ENCODE measurements at places on chromosomes 12 and 14.

DNA sequence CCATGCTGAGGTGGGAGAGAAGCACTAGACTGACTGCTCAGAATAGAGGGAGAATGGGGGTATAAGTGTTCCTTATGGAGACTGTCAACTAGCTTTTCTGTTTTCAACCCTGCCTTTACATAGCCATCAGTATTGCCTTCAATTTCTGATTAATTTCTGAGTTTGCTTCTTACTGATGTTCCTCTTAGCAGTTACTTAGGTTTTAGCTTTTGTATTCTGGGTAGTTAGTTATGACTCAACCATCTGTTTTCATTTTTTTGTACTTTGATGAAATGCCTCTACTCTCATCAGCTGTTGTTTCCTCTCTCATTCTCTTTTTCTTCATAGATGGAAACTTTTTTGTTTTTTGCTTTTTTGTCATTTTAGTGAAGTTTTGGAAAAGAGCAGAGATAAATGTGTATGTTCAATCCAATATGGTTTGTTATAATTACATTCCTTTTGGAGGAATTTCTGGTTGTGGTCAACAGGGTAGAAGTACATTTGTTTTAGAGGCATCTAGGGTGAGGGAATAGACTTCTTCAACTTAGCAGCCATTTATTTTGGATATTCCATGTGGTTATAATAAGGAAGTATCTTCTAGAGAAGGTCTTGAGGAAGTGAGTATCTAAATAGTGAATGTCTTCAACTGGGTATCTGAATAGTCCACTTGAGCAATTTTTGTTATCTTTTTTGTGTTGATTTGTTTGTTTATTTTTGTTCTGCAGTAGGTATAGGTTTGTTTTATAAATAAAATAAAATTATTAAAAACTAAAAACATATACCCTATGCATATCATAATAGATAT, 29.6 kb downstream of the PMCH start:
- DNase-seq = no peak

DNA sequence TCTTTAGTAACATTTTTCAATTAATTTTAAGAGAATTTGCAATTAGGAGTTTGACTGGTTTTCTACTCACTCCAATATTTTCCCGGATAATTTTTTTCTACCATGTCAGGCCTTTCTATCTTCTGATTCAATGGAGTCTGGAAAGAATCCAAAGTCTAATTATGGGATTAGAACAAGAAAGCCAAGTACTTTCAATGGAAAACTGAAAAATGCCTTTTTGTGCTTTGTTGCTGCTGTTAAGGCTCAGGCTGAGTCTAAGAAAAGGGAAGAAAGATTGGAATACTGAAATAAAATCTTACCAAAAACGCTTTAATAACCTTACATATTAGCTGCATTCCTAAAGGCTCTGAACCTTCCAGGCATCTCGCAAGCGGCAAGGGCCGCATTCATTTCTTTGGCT, 24.4 kb upstream of the DHRS4 start:
- no peak for DNase-seq

GRCh38 chr14:76894308-76894707, 68.1 kb downstream of the LRRC74A start:
- DNase-seq = no peak

DNA sequence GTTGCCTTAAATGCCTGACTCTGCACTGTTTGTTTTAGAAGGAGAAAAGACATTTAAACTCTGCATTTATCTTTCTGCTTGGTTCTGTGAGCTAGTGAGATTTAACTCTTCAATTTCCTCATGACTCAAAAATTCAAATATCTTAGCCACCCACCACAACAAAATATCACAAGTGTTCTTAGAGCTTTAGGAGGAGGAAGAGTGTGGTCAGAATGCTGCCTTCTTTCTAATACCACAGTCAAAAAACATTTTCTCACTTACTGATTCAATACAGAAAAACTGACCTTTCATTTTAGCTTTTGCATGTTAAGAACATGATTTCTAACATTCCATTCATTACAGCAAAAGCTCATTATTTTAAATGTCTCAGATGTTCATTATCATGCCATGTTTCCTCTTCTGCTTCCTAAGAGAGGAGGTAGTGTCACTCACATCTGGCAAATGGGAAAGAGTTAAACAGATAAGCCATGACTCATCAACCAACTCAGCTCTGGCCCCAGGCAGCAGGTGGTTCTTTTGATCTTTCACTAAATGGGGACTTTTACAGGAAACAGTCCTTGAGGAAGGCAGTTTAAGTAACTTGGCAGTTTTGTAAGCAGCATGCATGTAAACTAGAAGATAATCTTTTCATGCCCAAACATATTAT, 56.4 kb upstream of the RNU6-8 start:
- no peak for DNase-seq

DNA sequence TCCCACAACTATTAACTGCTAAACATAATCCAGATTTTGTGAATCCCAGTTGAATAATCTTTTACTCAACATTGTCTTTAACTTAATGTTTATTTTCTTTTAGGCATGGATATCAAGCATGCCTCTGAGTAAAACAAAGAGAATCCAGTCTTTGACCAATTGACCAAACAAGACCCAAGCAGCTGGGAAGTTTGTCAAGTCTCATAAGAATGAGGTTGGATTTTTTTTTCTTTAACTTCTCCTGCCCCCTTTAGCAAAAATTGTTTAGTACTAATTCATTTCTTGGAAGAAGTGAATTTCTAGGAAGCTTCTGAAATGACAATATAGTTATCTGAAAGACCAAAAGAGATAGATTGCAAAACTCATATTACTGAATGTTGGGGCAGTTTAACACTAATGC, 89.9 kb downstream of the OTOGL start:
- DNase-seq = no peak

DNA sequence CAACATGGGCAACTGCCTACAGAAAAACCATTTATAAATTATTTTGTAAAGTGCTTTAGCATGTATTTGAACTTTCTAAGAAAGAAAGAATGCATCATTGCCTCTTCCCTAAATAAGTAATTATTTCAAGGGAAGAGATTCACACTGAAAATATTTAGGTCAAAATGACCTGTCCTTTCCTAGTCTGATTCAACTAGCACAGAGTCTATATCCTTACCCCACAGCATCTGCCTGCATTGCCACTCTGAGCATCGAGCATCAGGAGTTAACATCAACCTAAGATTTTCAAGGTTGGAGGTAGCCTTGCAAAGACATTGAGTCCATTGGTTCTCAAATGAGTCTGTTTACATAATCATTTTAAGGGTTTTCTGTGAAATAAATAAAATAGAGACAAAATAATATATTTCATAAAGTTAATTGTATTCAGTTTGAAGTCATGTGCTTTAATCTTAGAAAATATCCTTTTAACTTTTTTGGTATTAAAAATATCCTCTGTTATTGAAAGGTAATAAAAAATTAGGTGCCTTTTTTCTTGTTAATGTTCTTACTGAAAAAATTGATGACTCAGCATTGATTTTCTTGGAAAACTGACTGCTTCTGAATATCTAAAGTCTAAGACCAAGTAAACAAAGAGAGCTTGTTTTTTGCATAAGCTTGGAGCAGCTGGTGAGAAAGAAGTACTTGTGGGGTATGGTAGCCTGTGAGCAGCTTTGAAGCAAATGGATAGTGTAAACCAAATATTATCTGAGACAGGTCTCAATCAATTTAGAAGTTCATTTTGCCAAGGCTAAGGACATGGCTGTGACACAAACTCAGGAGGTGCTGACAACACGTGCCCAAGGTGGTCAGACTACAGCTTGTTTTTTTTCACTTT, 269.0 kb upstream of the CLEC14A start:
- no peak for DNase-seq

DNA sequence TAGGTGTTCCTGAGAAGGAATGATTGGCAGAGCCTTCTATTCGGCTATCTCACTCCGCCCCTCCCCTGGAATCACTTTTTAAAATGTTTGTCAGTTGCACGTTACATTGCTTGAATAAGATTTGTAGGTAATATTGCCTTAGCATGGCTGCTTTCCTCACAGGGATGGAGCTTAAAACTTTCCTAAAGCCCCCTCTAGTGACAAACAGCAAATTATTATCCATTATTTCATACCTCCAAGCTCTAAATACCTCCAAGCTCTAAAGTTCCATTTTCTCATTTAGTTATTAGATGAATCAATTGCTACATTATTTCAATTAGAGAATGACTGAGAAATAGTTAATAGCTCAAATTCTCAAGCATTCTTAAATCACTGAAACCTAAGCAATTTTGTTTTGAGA, 5.1 kb upstream of the SPATA7 start:
- DNase-seq = no peak

DNA sequence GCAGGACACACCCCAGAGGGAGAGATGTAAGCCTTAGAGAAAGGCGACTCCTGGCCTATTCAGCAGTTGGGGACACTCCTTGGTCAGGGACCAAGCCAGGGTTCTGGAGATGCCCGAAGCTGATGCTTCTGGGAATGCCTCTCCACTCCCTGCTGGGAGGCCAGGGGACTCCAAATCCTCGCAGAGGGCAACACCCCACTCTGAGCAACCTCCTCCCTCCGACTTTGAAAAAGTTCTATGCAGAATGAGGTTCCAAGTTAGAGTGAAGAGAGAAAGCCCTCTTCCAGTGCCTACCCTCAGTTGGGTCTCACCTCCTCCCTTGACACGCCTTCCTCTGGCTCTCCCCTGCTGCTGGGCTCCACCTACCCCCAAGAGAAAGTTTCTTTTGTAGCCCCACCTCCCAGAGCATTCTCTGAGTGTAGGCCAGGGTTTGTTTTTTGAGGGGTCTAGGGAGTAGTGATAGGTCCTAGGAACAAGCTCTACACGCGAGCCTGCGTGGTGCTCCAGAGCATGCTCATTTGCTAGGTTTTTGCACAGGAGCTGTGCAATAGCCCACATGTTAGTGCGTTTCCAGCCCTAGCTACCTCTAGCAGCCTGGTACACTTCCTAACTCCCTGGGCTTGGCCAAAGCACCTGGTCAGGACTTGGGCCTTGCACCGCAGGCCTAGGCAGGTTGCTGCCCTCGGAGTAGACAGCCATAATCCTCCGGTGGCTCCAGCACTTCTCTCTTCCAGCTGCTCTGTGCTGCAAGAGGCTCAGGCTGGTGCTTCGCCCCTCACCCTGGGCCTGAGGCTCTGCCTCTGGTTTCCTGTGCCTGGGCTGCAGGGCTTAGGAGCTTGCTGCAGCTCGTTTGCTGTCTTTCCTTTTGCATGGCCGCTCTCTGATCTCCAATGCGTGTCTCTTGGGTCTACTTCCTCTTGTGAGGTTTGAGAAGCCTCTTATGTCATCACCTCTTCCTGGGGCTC, 590 bp upstream of the CEBPE start:
- no peak for DNase-seq

DNA sequence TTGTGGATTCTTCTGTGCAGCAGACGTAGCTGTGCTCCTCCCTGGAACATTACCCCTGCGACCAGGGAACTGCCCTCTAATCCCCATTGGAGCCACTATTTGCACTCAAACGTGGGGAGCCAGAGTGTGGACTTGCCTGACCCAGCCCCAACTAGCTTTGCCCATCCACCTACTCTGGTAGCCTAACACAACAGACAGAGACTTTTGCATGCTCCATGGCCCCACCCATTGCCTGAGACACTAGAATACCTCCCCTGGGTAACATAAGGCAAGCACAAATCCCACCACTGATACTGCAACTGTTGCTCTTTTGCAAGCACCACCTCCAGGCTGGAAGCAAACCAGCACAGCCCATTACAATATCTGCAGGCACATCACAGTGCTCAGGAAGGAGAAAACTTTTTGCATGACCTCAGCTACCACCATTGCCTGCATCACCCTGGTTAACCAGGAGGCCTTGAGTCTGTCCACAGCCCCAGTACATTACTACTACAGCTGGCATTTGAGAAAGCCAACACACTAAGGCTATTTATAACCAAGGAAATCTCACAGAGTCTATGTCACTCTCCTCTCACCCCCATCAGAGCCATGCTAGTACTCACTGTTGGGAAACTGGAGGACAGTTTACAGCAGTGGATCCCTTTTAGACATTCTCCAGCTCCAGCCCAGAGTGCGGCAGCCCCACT, 15.0 kb downstream of the CEP128 start:
- no peak for DNase-seq

Data from stimulated activated CD8-positive, alpha-beta memory T cell treated with anti-CD3 and anti-CD28 coated beads, Interleukin-2, amount 100 ng/mL, for 1 hour (primary cell).